ENCODE measurements at places on chromosomes 7 and 10.
A peak's percentile ranks its signal among the peaks of the same experiment; 100 is the strongest.

GRCh38 chr7:106767498-106768323 lies 97.4 kb upstream of the PIK3CG start:
- no peak for DNase-seq

GRCh38 chr7:82364671-82365070 lies 78.9 kb downstream of the CACNA2D1 start:
- DNase-seq: no peak

DNA sequence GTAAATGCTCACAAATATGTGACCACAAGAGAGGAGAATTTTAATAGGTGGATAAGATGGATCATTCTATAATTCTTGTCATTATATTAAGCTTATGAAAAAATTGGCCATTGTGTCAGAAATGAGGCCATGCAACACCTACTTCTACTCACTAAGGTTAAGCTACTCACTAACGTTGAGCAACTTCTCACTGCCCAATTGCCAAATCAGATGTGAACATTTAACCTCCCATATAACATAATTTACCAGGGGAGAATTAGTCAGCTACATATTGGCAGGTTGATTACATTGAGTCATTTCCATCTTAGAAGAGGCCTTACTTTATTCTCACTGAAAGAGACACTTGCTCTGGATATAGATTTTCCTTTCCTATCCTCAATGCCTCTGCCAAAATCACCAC lies 211.2 kb upstream of the DGKB start:
- no peak for DNase-seq

- no peak for DNase-seq
Measured at GRCh38 chr10:12733271-12733670, 268.2 kb downstream of the CCDC3 start.

- peak; percentile 34 for DNase-seq
Measured at GRCh38 chr7:139635526-139636302, 112.2 kb downstream of the CLEC2L start.

GRCh38 chr10:76086761-76087639 lies 655.6 kb downstream of the LRMDA start:
- DNase-seq: no peak

DNA sequence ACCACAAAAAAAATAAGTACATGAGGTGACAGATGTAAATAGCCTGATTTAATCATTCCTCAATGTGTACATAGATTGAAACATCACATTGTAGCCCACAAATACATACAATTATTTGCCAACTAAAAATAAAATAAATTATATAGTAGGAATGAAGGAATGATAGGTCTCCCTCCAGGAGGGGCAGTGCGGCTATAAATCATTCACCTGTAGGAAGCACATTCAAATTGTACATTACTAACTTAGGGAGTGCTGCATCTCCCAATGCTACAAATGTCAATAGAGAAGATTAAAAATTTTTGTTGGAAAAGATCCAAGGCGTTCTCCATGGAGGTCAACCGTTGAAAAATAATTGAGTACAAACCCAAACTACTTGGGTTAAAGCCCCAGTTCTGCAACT lies 4.2 kb downstream of the KBTBD2 start:
- no peak for DNase-seq

- DNase-seq: no peak
Measured at GRCh38 chr10:15901889-15902288, 41.6 kb upstream of the MINDY3 start.

GRCh38 chr7:131858611-131859010 lies 302.2 kb upstream of the PODXL start:
- DNase-seq: no peak

DNA sequence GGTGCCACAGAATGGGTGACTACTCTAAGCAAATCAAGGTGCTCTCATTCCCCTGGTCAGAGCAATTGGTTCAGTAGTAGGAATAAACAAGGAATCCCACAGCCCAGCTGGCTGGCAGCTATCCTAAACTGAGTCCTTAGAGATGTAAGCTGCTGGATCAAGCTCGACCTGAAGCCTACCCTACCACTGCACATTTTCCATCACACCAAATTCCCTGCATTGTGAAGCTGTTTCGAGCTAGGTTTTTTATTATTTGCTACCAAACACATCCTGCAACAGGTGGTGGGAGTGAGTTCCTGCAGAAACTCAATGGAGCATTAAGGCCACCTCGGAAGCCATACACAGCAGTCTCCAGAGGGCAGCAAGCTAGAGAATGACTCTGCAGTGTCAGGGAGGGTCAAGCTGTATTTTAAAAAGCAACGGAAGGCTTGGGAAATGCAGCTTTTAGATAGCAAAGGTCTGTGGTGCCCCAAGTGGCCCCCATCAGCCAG lies 33.7 kb upstream of the TNRC18 start:
- no peak for DNase-seq

DNA sequence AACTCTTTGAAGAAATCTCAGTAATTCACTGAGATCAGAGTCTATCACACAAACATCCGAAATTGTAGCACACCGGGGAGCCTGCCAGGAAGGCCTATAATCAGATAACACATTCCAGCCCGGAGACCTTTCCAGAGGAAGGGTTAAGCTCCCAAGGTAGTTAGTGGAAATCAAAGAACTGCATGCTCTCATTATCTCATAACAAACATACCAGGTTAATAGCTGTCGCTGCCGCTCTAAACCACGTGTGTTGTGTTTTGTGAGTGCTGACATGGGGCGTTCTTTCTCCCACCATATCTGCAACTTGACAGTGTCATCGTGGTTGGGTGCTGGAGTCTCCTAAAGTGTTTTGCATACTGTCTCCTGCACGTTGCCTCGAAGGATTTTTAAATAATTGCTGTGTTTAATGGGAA lies 120.7 kb upstream of the CARD11 start:
- DNase-seq: no peak

DNA sequence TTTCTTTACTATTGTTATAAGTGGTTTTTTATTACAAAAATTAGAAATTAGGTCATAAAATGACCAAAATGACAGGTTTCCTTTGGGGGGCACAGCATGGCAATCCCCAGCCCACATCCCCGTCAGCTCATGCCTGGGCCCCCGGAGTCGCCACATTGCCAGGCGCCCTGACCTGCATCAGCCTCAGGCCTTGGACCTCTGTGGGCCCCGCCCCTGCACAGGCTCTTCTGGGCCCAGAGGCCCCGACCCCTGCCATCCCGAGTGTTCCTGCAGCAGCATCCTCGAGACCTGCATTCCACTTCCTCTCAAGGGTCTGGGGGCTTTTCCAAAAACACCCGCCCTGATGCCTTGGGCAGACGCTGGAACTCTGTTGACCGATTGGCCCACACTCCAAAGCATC lies 391.1 kb upstream of the MGMT start:
- DNase-seq: no peak

GRCh38 chr10:80462981-80463741 lies 9.1 kb downstream of the TSPAN14 start:
- no peak for DNase-seq

DNA sequence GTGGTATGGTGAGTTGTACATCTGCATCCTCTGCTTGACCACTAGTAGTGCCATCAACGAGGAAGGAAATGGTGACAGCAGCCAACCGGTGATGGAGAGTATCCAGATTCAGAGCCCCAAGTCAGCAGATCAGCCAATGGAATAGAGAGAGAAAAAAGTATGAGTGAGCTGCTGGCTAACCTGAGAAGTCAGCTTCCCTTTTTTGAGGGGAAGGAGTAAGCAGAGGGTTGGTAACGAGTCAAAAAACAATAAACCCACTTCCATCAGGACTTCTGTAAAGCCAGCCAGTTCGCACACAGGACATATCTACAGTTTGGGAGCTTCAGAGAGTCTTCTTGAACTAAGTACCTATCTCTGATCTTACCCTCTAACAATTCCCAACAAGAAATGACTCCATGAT lies 8.9 kb downstream of the SLC25A28 start:
- no peak for DNase-seq

GRCh38 chr10:48469516-48470020 lies 135.3 kb downstream of the ARHGAP22 start:
- DNase-seq: no peak

- DNase-seq: no peak
Measured at GRCh38 chr7:37944737-37945054, 24.3 kb downstream of the EPDR1 start.

DNA sequence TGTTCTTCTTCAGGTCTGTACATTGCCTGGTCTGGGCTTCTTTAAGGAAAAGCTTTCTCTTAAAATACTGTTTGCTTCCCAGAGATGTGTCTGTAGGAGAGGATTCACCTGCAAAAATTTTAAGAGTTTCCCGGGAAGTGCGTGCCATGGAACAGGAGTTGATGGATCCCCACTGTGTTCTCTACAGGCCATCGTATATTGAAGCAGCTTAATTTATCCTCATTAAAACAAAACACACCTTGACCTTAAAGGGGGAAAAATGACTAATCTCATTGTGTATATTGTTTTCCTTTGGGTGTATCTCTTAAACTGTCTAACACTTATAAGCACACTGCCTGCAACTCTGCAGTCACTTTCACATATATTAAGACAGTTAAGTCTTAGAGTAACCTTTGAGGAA lies 111.4 kb downstream of the ST7 start:
- DNase-seq: no peak

- no peak for DNase-seq
Measured at GRCh38 chr7:73829921-73830680, 695 bp upstream of the CLDN4 start.

- no peak for DNase-seq
Measured at GRCh38 chr10:44193567-44194220, 191.2 kb downstream of the CXCL12 start.

DNA sequence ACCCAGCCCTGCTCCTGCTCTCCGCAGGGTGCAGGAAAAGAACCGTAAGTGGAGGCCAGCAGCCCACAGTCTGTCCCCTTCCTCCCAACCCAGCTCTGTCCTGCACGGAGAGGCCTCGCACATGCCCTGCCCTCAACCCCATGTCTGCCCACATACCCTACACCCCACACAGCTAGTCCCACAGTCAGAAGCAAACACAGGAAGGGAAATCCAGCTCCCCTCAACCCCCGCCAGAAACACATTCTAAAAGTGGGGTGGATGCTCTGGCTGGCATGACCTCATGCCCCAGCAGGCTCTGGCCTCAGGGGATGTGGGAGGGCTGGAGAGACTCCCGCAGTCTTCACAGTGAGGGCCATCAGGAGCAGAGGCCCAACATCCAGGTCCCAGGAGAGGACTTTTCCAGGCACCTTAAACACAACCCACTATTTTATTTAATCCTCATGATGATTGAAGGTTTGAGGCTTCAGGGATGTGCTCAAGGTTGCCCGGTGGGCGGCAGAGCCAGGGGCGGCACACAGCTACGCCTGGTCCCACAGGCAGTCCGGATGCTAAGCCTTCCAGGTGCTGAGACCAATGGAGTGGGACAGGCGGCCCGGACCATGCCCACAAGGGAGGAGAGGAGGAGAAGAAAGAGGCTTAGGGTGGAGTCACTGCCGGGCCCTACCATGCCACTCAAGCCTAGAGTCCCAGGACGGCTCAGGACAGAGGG lies 29.9 kb downstream of the CALML5 start:
- DNase-seq: no peak

DNA sequence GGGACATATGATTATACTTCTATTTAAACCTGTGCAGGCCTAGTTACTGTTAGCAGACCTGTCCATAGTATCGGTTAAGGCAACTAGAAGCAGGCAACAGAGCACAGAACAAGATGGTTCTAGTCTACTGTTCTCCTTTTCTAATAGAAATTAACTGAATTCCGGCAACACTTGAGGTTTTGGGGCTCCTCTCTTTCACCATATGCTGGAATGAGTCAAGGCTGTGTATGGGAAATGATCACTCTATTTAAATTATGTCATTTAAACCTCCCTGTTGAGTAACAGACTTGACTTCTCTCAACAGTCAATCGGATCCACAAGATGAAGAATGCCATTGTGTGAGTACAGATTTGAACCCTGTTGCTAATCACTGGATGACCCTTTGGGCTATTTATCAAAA lies 6.2 kb upstream of the OTUD1 start:
- no peak for DNase-seq

DNA sequence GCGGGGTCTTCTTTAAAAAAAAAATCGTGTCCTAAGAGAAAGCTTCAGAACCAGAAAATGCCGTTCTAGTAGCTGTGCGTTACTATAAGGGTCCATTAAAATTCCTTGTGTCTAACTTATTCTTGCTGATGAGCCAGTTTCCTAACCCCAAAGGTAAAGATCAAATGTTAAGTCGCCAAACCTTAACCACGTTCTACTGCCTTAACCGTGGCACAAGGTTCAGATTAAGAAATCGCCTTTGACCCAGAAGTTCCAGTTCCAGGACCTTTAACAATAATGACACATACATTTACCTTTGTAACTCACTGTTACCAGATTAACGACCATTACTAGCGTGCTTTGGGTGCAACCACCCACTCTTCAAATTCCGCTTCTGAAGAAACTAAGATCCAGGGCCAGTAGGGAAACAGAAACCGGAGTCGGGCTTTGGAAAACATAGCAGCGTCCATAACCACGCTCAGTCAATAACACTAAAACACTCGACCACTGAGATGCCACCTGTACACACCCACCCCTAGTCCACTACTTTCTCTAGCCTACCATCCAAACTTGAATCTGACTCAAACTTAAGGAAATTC lies 620 bp downstream of the BET1 start:
- DNase-seq: no peak

GRCh38 chr7:78400038-78400437 lies 601.5 kb downstream of the PHTF2 start:
- no peak for DNase-seq

GRCh38 chr7:6612819-6613218 lies 2.6 kb upstream of the ZNF853 start:
- DNase-seq: no peak

DNA sequence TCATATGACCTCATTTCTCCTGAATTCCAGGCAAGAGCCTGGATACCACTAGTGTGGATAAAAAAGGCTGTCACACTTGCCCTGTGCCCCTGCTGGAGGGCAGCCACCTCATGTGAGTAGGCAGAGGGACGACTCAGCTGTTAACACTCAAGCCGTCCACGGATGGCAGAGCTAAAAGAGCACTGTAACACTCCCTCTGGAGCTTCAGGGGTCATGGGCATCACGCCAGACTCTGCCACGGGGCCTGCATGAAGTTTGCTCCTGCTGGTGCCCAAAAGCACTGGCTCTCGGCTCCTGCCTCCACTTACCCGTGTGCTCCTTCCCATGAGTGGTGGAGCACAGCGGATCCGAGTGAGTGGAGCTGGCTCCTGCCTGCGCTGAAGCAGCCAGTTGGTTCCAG lies 919.8 kb upstream of the C7orf33 start:
- DNase-seq: no peak

DNA sequence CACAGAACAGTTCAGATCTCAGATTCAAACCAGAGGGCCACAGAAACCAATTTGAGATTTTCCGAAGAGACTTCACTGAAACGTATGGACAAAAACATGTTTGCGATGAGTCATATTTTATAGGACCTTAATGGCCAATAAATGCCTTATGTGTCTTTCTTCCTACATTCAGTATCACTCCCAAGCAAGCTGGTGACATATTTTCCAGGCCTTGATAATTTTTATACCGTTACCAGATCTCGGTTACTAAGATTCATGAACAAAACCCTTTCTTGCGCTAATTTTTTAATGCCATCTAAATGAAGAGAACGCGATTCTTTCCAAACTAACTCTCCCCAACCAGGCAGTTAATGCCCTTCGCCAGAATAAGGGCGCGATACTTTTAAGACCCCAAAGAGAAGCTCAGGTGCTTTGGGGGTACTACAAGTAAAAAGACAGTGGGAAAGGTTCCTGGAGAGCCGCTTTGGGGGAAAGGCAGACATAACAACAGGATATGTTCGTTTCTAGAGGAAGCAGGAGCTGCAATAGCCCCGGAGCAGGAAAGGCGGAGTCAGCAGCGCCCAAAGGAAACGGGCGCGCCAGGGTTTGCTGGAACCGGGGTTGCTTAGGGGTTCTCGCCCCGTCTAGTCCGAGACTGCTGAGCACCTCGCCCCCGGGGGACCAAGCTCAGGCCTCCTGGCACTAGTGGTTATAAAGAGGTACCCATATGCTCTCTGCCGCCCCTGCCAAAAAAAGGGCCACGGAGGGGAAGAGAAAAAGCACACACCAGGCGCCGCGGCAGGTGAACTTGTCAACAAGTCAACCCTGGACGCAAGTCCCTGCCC lies 884 bp downstream of the ICA1 start:
- DNase-seq: peak; percentile 2
